IPS DF 19.7 (cell line): ENCODE measurements at places on chromosomes 5 and 9.

- no peak for DNase-seq
These were observed 260.4 kb downstream of the MLLT3 start for GRCh38 chr9:20361656-20362570.

DNA sequence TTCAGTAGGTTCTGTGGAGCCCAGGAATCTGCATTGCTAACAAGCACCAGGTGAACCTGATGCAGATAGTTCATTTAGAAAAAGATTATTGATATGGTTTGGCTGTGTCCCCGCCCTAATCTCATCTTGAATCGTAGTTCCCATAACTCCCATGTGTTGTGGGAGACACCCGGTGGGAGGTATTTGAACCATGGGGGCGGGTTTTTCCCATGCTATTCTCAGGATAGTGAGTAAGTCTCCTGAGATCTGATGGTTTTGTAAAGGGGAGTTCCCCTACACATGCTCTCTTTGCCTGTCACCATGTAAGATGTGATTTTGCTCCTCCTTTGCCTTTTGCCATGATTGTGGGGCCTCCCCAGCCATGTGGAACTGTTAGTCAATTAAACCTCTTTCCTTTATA is 212.0 kb downstream of the RAB3C start:
- no peak for DNase-seq

DNA sequence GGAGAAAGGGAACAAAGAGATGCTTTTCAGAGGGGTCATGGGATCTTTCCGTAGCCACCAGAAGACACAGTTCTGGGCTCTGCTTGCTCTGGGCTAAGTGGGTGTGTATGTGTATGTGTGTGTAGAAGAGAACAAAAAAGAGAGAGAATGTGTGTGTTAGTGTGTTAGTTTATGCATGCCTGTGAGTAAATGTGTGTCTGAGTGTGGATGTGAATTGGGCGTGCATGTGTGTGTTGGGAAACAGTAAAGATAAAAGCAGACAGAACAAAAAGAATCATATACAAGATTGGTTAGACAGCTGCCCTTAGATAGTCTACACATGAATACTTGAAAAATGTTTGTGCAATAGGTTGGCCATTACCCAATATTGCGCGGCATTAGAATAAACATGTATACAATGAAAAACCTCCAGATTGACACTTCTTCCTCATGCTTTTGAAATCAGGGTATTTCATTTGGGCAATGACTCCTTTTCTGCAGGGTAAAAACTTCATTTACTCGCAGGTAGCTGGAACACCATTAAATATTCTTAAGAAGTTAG is 36.5 kb upstream of the HSPA9 start:
- no peak for DNase-seq

- DNase-seq, result no peak
These were observed 4.3 kb downstream of the LCP2 start for GRCh38 chr5:170293273-170293672.

- DNase-seq, result no peak
These were observed 85.7 kb downstream of the EPB41L4A start for GRCh38 chr5:112333331-112333781.
